Activated B cell treated with CpG ODN at 0.5 μM for 24 hours (primary cell): ENCODE measurements at places on chromosomes 4 and X. TPM values are rescaled to one million over a fixed set of nuclear protein-coding genes. Genes with fewer than 3 reads are reported as not detected.

The ZNF674 gene
- total RNA-seq = 1.6 and 2.3 TPM in 2 replicates

The NUDT9 gene
- 18.5 and 21.1 TPM in 2 replicates for total RNA-seq

The MUC7 gene
- not detected in 2 replicates for total RNA-seq

The NALF2 gene
- 0.04 TPM in 1 of 2 replicates, not detected in the other for total RNA-seq

The ANOS1 gene
- 0.04 TPM in 1 of 2 replicates, not detected in the other for total RNA-seq

The CXorf49 gene
- not detected in 2 replicates for total RNA-seq

The NUDT10 gene
- 0.27 and 0.31 TPM in 2 replicates for total RNA-seq

The IL21 gene
- total RNA-seq = not detected in 2 replicates

The GIMD1 gene
- not detected in 2 replicates for total RNA-seq

- no peak for DNase-seq
Observed at GRCh38 chr4:5127556-5127955, 76.3 kb downstream of the STK32B start.

- DNase-seq = no peak
Observed at GRCh38 chrX:134572816-134573682, 85.2 kb downstream of the PLAC1 start.

GRCh38 chr4:35835893-35836292 lies 408.4 kb downstream of the ARAP2 start:
- no peak for DNase-seq

DNA sequence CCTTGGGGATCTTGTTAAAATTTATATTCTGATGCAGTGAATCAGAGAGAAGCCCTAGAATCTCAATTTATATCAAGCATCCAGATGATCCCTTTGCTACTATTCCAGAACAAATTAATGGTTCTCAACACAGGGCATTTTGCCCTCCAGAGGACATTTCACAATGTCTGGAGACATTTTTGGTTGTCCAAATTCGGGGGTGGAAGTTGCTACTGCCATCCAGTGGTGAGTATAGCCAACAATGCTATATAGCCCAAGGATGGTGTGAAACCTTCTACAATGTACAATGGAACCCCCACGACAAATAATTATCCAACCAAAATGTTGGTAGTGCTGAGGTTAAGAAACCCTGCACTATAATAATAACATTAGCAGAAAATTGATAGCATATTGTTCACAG lies 2440.0 kb downstream of the PCDH7 start:
- DNase-seq = no peak

DNA sequence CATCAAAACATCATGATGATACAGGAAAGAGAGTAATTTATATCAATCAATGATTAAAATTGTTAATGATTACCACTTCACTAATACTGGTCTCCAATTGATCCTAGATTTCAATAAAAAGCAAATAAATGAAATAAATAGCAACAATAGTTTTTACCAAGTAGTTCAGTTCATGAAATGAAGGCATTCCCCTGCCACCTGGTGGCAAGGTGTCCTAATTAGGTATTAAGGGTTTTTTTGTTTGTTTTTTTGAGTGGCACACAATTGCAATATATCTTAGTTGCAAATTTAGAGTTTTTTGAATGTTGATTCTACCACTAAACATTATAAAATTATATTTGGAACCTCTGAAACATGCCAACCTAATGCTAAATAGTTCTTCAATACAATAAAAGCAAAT lies 157.4 kb upstream of the PDE5A start:
- no peak for DNase-seq

DNA sequence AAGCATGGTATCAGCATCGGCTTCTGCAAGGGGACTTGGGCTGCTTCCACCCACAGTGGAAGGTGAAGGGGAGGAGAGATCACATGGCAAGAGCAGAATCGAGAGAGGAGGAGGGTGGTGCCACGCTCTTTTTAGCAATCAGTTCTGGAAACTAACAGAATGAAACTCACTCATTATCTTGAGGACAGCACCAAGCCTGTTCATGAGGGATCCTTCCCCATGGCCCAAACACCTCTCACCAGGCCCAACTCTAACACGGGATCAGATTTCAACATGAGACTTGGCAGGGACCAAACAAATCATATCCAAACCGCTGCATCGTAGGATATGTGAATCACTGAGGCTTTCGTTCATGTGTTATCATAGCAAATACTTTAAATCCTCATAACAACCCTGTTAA lies 125.5 kb downstream of the GPC3 start:
- no peak for DNase-seq

DNA sequence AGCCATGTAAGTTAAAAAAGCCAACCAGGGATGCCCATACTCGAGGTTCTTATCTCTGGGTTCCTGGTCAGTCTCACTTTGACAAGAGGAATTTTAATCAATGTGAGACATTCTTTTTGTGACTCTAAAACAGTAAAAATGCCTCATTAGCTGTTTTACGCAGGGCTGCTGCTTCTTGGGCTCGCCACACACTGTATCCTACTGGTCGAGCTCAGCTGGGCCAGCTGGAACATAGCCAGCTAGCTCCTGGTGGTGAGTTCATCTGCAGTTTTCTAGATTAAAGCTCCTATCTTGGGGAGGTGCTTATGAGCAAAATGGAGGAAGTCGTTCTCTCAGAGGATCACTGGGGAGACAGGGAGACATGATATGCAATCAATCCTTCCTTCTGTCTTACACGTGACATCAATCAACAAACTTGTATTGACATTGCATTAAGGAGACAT lies 55.9 kb upstream of the LEF1 start:
- DNase-seq = no peak

GRCh38 chr4:39166669-39167068 lies 15.7 kb upstream of the WDR19 start:
- DNase-seq = no peak

DNA sequence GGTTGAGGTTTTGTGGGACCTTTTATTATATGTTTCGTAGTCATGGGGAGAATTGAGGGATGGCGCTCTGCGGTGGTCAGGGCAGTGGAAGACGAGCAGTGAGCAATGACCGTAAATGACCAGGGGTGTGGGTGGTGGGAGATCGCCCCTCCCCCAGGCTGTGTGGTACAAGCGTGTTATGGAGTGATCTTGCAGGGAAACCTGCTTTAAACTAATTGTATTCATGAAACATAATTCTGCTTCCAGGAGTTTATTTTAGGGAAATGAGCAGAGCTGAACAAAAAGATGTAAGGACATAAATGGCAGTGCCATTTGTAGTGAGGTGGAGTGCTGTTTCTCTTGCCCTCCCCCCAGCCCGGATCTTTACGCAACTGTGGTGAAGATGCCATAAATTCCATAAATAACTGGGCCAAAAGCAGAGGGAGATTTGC lies 20.2 kb downstream of the GYG2 start:
- DNase-seq = no peak

DNA sequence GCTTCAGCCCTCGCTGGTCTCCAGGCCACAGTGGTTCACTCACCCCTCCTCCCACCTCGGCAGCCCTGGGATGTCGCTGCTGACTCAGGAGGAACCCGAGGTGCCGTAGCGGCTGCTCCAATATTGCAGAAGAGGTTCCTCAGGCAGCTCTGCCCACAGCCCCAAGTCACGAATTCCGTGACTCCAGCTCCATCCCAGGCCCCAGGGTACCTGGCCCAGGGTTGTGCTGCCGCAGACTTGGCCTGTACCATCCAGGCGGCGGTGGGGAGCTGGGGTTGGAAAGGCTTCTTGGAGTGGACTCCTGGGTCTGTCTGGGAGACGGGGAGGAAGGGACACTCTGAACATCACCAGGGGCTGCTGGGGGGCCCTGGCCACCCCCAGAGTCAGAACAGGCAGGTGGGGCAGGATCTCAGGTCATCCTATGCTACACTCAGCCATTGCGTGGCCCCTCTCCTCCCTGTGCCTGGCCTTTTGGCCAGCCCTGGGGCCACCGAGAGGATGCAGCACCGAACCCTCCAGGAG lies 728 bp upstream of the HGFAC start:
- DNase-seq = no peak

DNA sequence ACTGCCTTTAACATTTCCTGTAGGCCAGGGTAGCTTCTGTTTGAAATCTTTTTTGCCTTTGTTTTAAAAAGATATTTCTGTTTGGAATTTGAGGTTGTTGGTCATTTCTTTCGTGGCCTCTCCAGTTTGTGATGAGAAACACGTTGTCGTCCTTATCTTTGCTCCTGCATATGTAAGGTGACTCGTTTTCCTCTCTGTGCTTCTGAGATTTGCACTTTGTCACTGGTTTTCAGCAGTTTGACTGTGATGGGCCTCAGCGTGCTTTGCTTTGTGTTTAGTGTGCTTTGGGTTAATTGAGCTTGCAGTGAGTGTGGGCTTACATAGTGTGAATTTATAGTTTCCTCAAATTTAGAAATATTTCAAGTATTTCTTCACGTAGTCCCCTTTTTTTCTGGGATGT lies 81.5 kb downstream of the FAM193A start:
- DNase-seq = no peak

DNA sequence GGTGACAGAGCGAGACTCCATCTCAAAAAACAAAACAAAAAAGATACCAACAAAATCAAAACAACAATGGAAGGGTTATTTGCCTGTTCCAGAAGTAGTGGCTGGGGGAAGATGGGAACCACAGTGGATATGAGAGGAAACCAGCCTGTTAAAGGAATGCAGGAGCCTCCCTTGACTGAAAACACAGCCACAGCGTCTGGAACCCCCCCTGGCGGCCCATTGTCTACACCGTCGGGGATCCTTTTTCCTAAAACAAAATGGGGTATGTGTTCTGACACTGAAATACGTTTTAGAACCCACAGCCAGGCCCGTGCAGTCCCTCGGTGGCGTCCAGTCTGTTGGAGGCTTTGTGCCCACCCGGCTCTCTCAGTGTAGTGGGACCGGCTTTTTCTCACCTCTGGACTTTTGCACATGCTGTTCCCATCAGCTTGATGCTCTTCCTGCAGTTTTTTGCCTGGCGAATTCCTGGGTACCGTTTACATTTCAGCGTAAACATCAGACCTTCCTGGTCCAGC lies 19.6 kb downstream of the PIGG start:
- no peak for DNase-seq

DNA sequence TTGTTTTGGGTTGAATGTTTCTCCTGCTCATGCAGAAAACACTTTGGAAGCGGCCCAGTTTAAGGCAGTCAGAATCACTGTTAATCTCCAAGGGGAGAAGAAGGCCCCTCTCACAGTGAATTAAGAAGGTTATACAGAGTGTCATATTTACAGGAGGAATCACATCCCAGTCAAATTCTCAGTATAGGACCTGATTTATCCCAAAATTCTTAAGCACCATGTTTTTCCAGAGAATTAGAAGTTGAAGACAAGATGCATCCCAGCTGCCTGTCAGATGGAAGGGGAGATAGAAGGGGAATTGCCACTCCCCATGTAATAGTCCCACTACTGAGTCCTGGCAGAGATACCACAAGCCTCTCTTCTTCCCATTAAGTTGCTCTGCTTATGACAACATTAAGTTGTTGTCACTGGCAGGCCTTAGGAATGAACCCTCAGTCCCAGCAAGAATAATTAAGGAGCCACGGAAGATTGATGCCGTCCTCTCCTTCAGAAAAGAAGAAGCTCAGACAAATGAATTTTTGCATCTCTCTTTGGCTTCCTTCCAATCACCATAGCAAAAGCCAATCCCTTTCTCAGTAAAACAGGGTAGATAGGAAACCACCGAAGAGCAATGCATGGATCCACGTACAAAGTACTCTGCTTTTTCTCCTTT lies 138.4 kb downstream of the LDB2 start:
- no peak for DNase-seq
